Left hindlimb (tissue), 1 donor: ENCODE measurements at places on chromosomes 1 and 21.

- no peak for DNase-seq
These were observed 251.3 kb upstream of the FGGY start for GRCh38 chr1:59045636-59046035.

GRCh38 chr1:235826102-235826854 is 40.4 kb downstream of the LYST start:
- DNase-seq: no peak

GRCh38 chr1:2441746-2442145 is 29.4 kb upstream of the PEX10 start:
- no peak for DNase-seq

DNA sequence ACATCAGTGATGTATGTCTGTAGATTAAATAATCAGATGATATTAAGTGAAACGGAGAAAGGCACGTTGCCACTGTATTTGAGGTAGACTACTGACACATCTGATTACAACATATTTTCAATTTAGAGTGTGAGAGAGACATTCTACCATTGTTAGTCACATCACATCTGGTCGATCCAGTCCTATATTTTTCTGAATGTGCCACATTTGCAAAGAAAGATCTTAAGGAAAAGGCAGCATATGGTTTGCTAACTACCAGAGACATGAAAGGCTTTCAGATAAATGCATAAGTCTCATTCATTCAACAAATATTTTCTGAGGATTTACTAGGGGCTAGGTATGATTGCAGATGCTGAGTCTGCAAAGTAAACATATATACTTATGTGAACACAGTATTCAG is 114.3 kb upstream of the RUNX1 start:
- DNase-seq: no peak

DNA sequence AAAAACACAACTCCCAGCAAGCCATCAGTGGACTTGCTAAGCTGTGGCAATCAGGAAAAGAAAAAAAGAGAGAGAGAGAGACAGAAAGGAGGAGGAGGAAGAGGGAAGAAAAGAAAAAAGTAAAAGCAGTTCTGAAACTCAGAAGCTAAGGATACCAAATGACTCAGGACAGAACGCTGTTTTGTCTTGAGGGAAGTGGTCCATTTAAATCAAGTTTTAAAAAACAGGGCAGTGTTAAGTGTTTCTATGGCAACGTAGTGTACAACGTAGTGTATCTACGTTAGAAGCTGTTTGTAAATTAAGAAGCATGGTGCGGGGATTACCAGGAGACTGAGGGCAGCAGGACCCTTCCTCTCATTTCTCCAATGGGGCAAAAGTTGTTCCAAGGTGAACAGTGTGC is 5.8 kb downstream of the ADORA3 start:
- DNase-seq: no peak

GRCh38 chr21:35258521-35258920 is 209.4 kb upstream of the RUNX1 start:
- no peak for DNase-seq

GRCh38 chr1:197837911-197838310 is 62.6 kb upstream of the DENND1B start:
- DNase-seq: no peak

DNA sequence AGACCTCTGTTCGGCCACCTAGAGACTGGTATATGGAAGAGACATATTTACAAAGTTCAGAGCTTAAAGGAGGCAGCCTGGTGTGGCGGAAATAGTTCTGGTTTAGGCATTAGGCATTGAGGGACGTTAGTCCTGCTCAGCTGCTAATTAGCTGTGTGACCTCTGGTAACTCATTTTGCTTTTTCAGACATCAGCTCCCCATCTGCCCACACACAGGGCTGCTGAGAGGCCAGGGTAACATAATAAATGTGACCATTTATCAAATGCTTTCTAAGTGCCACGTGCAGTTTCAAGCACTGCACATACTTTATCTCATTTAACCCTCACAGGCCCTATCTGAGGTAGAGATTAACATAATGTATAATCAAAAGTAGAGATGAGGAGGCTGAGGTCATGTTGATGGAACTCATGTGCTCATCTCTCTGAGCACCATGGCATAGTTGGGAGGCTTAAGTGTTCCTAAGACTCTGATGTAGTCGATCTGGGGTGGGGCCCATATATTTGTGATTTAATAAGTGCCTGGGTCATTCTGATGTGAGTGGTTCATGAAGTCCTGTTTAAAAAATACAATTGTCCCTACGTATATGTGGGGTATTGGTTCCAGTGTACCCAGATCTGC is 267.2 kb upstream of the PLXNA2 start:
- no peak for DNase-seq

GRCh38 chr1:154859786-154860155 is 10.3 kb downstream of the KCNN3 start:
- DNase-seq: no peak

DNA sequence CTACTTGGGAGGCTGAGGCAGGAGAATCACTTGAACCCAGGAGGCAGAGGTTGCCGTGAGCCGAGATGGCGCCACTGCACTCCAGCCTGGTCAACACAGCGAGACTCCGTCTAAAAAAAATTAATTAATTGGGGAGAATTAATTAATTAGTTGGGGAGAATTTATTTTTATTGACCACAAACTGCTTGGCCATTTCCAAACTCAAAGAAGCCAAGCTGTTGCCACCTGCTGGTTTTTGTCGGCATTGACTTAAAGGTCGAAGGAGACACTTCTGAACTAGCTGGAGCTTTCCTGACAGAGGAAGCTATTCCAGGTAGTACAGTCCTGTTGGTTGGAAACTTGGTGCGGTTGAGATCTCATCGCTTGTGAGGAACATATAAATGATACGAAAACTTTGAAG is 13.1 kb downstream of the MAP1LC3C start:
- no peak for DNase-seq

- no peak for DNase-seq
These were observed 11.9 kb downstream of the WASF2 start for GRCh38 chr1:27478098-27478497.

- DNase-seq: peak; percentile 29
These were observed 12.8 kb upstream of the TSPEAR start for GRCh38 chr21:44724196-44724595.

DNA sequence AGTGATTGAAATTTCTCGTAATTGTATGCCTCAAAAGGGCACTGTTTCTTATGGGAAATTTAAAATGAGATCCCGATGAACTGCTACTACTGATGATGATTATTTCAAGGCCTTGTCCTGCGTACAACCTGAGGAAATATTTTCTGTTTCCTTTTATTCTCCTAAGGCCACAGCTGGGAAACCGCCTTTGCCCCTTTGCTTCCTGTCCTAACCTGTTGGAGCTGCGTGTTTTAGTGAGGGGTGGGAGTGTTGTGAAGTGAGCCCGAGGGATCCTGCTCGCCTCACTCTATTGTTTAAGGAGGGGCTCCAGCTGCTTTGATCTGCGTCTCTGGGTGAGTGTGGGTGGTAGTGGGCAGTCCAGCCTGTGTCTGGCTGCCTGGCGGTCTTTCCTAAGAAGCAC is 14.4 kb downstream of the LAMC2 start:
- DNase-seq: no peak

GRCh38 chr1:117209094-117209493 is 1.6 kb downstream of the VTCN1 start:
- no peak for DNase-seq

DNA sequence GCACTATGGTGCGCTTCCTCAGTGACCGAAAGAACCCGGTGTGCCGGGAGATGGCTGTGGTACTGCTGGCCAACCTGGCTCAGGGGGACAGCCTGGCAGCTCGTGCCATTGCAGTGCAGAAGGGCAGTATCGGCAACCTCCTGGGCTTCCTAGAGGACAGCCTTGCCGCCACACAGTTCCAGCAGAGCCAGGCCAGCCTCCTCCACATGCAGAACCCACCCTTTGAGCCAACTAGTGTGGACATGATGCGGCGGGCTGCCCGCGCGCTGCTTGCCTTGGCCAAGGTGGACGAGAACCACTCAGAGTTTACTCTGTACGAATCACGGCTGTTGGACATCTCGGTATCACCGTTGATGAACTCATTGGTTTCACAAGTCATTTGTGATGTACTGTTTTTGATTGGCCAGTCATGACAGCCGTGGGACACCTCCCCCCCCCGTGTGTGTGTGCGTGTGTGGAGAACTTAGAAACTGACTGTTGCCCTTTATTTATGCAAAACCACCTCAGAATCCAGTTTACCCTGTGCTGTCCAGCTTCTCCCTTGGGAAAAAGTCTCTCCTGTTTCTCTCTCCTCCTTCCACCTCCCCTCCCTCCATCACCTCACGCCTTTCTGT is 7.3 kb upstream of the PIGV start:
- no peak for DNase-seq

DNA sequence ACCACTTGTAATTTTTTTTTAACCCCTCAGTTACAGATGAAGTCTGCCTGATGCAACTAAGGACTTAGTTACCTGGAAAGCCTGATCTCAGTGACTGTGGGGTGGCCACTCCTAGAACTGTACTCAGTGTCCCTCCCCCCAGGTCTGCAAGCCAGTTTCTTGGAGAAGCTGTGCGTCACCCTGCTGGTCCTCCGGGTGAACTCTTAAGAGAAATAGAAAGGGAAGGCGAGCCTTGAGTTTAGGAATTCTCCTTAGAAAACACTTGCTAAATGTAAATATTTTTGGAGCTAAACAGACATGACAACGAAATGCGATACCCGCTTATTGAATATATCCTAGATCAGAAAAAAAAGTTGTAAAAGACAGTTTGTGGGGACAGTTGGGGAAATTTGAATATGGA is 730 bp downstream of the SLC16A4 start:
- DNase-seq: peak; percentile 45

GRCh38 chr1:210340841-210341240 is 12.1 kb downstream of the HHAT start:
- DNase-seq: no peak

DNA sequence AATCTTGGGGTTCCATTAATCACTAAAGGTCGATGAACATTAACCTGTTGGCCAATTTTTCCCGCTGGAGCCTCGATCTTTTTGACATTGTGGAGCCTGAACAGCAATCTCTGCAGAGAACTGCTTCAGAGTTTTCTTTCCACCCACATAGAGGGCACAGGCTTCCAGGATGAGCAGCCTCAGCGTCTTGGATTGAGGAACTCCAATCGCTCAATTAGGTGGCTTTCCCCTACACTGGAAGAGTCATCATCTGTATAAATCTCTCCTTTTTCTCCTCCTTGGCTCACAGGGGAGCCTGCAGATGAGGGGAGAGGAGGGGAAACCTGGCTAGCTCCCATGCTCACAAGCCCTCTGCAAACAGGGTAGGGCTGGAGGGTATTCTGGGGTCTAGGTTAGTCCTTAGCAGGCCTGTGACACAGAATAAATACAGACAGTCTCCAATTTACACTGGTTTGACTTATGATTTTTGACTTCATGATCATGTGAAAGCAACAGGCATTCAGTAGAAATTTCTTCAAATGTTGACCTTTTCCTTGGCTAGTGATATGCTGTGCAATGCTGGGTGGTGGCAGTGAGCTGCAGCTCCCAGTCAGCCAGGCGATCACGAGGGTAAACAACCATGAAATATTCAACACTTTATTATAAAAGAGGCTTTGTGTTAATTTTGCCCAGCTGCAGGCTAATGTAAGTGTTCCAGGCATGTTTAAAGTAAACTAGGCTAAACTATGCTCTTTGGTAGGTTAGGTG is 80.8 kb downstream of the PGBD5 start:
- DNase-seq: no peak

GRCh38 chr21:43974791-43975468 is 37.2 kb upstream of the TRAPPC10 start:
- DNase-seq: no peak

DNA sequence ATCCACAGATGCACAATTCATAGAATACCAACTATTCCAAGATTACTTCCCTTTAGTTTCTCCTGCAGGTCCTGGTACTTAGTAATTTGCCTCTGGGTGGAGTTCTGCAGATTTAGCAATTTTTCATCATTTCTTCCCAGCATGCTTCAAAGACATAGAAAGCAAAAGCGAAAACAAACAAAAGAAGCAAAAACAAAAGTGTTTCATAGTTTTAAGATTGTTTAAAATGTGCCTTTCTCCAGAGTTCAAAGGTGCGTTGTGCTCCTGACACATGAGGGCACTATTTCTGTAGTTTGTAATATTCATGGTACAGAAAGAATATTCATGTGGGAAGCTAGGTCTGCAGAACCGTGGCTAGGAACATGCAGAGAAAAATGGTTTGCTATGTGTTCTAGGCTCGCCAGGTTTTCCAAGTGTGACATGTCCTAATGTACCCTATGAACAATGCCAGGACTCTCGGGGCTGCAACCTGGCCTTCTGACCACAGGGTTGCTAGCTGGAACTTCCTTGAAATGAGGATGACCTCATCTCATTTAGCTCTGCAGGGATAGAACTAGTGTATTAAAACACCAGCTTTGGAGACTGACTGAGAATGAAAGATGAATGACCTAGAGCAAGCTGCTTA is 30.0 kb upstream of the RCSD1 start:
- DNase-seq: peak; percentile 32

DNA sequence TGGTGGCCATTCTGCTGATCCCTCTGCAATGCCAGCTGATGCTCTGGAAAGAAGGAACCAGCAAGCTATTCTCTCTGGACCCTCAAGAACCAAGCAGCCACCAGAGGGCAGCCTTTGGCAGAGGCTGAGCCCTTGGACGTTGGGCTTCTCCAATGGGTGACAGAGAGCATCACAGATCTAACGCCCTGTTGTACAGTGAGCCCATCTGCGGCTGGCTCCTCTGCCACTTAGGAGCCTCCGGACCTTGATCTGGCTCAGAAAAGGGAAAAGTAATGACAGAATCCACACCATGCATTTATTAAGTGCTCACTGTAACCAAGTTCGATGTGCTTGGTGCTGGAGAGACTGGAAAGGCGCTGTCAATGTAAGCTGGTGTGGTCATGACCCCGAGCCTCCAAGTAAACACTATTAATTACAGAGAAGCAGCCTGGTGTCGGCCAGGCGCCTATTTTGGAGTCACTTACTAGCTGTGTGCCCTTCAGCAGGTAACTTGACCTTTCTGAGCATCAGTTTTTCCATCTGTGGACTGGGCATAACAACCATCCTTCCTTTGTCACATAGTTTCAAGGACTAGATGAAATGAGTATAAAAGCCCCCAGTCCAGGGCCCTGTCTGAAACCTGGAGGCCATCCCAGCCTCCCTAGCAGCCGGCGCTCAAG is 34.9 kb downstream of the ECE1 start:
- peak; percentile 83 for DNase-seq

DNA sequence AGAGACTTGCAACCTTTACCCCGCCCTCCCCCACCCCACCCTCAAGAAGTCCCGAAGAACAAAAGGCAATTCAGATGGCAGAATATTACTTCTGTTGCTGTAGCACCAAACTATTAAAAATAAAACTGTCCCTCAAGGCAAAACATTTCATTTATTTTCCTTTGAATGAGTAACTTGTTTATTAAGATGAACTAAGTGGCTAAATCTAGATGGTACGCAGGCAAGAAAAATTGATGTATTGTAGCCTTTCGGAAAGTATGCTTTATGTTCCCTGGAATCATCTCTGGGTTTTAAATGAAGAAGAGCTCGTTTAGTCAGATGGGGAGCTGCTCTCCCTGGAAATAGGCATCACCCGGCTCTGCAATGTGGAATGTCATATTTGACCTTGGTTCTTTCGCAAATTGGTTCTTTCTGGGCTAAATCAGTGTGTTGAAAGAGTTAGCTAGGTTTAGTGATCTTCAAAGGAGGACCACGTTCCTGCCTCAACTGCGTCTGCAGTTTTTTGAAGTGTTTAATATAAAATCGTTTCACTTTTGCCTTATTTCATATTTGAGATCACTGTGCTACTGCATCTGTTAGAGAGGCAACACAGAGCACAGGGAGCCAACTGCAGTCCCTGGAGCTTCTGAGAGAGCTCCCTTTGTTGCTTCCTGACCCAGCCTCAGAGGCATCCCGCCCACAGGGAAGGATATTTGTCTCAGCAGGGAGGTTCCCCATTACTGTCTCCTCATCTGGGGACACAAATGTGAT is 61.8 kb downstream of the KIF26B start:
- DNase-seq: no peak

GRCh38 chr1:154943649-154944400 is 7.3 kb upstream of the PMVK start:
- DNase-seq: no peak

GRCh38 chr1:224405604-224405970 is 29.0 kb downstream of the WDR26 start:
- DNase-seq: no peak
